ENCODE measurements at places on chromosomes 6 and 20.

- no peak for DNase-seq
These were observed 11.8 kb upstream of the SCAF8 start for GRCh38 chr6:154721460-154721859.

GRCh38 chr6:2102316-2102883 lies 143.0 kb downstream of the GMDS start:
- DNase-seq, result no peak

GRCh38 chr6:45676380-45676779 lies 298.6 kb upstream of the SUPT3H start:
- DNase-seq, result no peak

- DNase-seq, result no peak
These were observed 73.9 kb downstream of the UBR2 start for GRCh38 chr6:42637681-42638080.

DNA sequence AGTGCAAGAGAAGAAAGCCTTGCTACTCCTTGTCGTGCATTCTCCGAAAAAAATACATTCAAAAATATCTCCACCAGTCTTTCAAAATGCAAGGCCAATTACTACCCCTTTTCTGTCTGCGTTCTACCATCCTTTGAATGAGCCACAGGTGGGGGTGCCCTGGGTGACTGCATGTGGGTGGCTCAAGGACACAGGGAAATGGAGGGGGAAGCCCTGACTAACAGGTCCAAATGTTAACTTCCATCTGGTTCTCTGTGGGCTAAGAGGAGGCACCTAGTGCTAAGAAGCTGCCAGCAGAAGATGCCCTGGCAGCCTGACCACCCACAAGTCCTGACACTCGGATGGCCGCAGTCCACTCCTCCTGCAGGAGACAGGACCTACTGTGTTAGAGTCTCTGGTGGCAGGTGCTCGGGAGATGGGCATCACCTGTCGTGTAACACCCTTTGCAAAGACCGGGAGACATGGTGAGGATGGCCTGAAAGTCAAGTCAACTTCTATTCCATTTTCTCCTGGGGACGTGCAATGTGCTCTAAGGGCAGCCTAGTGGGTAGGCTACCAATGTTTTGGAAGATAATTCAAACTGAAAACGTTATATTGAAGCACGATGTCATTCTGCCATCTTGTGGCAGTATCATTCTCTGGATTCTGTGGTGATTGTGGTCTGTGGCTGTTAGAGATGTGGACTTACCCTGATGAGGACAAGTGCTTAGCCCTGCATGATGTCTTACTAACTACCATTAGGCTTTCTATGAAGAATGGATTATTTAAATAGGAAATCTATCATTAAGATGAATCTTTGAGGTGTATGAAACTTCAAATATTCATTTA lies 27.4 kb upstream of the IGF2R start:
- no peak for DNase-seq

GRCh38 chr6:138948004-138948403 lies 40.0 kb downstream of the REPS1 start:
- no peak for DNase-seq

GRCh38 chr6:137688230-137688971 lies 178.7 kb upstream of the TNFAIP3 start:
- no peak for DNase-seq

- DNase-seq, result no peak
These were observed 10.2 kb downstream of the NAPB start for GRCh38 chr20:23410916-23411695.

- no peak for DNase-seq
These were observed 181.5 kb upstream of the TCF21 start for GRCh38 chr6:133707456-133707855.

DNA sequence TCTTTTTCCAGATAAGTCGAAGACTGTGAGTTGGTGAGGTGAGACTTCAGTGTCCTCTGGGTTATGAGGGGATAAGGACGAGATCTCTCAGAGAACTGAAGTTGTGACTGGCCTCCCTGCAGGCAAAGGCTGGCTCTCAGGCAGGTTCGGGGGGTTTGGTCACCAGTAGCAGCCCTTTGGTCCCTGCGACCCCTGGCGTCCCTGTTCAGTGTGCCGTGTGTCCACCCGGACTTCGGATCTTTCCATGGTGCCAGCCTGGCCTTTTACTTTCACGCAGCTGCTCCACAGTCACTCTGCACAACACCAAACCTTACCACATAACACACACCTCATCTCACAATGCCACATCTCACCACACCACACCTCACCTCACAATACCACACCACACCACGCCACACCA lies 131.9 kb downstream of the ERMARD start:
- DNase-seq, result no peak

DNA sequence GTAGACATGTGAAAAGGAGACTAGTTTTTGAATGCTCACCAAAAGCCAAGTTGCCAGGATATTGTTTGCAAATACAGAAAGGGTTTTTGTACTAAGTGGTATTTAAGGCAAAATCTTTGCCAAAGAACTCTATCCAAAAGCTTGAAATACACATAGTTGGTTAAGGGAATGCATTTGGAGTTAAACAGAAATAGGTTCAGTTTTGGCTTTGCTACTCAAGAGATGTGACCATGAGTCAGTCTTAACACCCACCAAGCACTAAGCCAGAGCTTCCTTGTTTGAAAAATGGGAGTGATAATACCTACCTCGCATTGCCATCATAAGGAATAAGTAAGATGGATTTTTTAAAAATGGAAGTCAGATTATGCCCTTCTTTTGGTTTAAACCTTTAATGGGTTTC lies 191.7 kb upstream of the LAMP5 start:
- DNase-seq, result no peak

- no peak for DNase-seq
These were observed 495.2 kb downstream of the PREX1 start for GRCh38 chr20:48332555-48332954.

DNA sequence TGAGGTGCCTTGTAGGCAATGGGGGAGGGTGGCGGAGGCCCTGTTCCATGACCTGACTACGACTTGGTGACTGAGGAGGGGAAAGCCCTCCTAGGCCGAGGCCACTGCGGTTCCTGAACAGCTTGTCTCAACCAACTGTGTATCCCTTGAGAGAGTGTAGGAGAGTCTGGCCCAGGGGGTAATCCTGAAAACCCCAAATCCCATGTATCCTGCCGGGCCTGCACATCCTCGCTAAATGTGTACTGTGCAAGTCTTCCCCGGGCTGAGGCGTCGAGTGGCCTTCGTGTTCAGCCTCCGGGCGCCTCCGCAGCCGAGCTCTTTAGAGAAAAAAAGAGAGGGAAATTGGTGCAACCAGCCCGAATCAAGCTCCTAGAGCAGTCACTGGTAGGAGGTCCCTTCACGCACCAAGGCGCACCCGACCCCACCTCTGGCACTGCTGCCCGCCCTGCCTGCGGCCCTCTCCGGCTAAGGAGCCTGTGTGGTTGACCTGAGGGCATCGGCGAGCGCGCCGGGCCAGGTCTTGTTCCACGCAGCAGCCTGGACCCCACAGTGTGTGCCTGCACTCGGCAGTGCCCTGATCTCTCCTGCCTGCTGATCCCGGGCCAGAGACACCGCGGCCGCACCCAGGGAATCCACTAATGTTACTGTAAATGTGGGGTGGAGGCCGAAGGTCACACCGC lies 7.3 kb downstream of the SIM1 start:
- DNase-seq, result no peak

DNA sequence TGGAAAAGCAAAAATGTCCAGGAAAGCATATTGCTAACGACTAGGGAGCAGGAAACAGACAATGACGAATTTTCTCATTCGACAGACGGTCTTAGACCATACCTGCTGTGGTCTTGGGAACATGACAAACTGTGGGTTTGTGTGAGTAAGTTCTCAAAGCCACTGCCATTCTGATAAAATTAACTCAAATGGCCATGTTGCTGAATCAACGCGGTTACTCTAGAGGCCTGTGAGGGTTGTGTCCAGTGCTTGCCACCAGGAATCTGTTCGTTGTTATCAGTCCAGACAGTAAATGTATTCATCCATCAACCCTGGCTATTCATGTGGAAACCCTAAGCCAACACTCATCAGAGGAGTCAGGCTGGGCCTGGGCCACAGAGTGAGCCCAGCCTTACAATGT lies 124.3 kb downstream of the MYLK4 start:
- no peak for DNase-seq

GRCh38 chr20:48595495-48596333 lies 232.1 kb downstream of the PREX1 start:
- no peak for DNase-seq

DNA sequence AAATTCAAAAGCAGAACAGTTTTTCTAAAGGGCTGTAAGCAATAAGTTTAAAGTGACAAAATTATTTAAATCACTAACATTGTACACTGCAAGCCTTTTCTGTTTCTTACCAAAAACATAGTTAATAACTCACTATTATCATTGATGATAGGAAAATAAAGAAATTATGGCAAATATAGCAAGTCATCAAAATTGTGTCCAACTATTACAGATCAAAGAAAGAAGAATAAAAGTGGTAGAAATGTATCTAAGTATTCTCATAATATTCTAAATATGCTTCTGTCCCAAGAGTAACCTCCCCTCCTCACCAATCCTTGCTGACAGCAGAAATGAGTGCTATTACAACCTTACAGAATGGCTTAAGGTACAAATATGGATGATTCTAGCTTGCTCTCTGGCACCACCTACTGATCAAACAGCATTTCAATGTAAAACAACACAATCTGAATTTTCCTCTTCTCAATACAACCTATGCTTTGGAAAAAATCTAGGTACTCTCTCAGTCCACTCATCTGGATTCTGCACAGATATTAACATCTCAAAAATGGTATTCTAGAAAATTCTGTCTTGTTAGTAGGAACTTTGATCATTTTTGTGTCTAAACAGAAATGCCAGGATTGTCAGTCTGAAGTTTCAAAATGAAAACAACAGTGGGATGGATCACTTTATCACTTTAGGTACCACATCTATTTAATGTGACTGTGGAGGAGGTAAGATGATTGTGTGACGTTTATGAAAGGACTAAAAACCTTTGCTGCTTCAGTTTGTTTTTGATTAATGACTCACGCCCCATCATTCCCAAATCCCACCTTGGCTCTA lies 40.9 kb downstream of the ZFP64 start:
- DNase-seq, result no peak

DNA sequence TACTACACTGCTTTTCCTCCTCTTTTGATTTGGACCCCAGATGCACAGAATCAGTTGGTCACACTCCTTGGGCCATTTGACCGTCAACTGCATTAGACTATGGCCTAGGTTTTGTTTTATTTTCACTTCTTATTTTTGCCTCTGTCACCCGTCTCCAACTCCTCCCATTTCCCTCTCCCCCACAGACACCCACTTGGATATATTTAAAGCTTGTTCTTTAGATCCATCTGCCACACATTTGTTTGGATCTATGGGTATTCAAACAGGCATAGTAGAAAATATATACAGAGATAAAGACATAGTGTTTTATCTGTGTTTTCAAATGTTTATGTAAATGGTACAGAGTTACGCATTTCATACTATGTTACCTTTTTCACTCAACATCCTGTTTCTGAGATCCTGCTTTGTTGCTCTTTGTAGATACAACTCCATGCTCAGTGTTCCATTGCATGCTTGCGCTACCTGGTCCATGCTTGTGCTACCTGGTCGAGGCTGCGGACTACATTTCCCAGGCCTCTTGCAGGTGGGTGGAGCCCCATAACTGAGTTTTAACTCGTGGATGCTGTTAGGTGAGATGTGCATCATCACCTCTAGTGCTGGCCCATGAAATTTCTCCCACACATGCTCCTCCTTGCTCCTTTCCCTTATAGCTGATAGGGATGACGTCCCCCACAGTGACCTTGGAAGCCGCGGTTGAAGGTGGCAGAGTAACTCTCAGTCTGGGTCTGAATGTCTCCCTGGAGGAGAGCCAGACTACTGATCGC lies 11.5 kb upstream of the PREX1 start:
- no peak for DNase-seq

- DNase-seq, result no peak
These were observed 1.3 kb upstream of the DDR1 start for GRCh38 chr6:30882759-30883684.

GRCh38 chr6:30494291-30494861 lies 5.1 kb downstream of the HLA-E start:
- DNase-seq, result no peak

DNA sequence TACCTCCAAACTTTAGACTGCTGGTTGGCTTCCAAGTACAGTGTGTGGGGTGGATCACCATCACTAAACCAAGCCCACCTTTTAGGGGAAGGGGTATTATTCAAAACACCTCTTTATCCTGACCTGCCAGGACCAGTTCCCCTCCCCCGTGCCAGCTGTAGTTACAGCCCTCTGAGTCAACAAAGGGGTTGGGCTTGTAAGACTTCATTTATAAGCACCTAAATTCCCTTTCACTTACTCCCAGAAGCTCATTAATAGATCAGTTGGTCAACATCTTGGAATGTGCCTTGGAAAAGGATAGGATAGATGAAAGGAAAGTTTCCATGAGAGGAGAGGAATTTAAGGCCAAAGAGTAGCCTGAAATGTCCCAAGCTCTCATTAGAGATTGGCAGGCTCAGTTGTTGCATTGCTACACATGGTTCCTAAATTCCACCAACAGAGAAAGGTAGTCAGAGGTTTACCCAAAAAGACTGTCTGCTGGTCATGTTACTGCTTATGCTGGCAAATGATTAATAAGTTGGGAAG lies 59.2 kb downstream of the TNFAIP3 start:
- DNase-seq, result no peak

- DNase-seq, result no peak
These were observed 108.5 kb downstream of the MAN1A1 start for GRCh38 chr6:119241111-119241465.

GRCh38 chr20:19817017-19817416 lies 59.0 kb downstream of the RIN2 start:
- no peak for DNase-seq

- DNase-seq, result no peak
These were observed 37.0 kb downstream of the AKAP7 start for GRCh38 chr6:131172222-131172621.

GRCh38 chr6:69286331-69286730 lies 510.5 kb downstream of the LMBRD1 start:
- no peak for DNase-seq

DNA sequence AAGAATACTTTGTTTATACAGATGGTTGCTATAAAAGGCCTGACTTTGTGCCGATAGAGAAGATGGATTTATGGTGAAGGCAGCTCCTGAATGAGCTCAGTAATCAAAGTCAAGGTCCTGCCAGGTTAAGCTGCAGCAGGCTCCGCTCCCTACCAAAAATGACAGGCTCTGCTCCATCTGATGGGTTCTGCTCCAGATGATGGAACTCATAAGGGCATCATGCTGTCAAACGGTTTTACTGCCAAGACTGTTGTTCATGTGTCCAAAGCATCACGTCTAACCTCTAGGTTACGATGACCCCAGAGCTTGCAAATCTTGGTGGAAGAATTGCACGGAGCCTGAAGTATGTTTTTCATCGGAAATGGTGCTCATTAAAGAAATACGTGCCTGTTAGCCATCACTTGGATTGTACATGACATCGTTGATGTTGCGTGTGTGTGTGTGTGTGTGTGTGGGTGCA lies 19.2 kb upstream of the PTGIS start:
- DNase-seq, result no peak
